Sciatic nerve (tissue), 2 donors: ENCODE measurements at places on chromosomes 2 and 18. TPM values are rescaled to one million over a fixed set of nuclear protein-coding genes. Genes with fewer than 3 reads are reported as not detected.

- no peak for DNase-seq
These were observed 2.4 kb downstream of the ERBB4 start for GRCh38 chr2:212535996-212536816.

- DNase-seq, result no peak
These were observed 69.9 kb downstream of the PMS1 start for GRCh38 chr2:189854187-189854586.

GRCh38 chr2:86138736-86139625, 32.9 kb downstream of the PTCD3 start:
- DNase-seq, result no peak

DNA sequence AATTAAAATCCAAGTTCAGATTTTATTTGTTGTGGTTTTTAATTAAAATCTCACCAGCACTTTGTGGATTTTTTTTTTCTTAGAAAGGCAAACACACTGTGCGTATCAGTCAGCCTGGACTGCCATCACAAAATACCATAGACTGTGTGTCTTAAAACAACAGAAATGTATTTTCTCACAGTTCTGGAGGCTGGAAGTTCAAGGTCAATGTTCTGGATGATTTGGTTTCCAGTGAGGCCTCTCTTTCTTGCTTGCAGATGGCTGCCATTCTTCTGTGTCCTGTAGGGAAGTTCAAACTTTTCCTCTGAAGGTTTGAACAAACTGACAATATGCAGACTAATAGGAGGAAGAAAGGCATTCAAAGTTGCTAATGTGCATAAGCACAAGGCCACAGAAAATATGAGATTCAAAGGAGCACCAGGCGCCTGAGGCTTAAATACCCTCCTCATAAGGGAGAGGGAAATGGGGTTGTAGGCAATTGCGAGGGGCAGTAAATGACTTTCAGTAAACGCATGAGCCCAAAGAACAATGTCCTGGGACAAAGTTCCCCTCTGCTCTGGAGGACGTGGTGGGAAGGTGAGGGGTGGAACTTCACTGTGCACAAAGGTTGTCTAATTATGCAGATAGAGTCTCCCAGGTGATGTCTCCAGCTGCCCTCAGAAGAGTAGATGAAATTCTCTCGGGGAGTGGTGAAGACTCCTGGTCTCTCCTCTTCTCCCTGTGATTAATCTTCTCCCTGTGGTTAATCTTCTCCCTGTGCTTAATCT, 26.5 kb upstream of the KCNF1 start:
- no peak for DNase-seq

The C2orf74 gene
- 28.4 TPM for total RNA-seq

The KLHL41 gene
- 1.8 TPM for total RNA-seq

The ABCG5 gene
- not detected for total RNA-seq
